ENCODE measurements at places on chromosomes 3 and 15.

DNA sequence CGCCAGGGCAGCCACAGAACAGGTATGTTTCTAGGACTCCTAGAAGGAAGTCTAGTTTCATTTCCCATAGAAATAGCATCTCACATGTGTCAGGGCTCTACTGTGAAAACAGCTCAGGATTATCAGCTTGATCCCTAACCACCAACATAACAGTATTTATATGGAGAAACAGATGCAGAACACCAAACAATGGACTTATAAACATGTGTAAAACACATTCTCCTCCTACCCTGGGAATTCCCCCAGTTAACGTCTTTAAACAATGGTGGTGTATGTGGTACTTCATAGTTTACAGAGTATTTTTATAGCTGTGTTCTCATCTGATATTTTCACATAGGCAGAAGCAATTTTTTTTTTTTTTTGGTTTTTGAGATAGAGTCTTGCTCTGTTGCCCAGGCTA lies 9.7 kb downstream of the TNFSF10 start:
- no peak for DNase-seq

GRCh38 chr15:42046597-42046996 lies 25.8 kb upstream of the PLA2G4E start:
- DNase-seq: no peak

GRCh38 chr3:196471551-196471950 lies 32.0 kb downstream of the RNF168 start:
- DNase-seq: no peak

- DNase-seq: no peak
Measured at GRCh38 chr3:72379500-72380187, 468.6 kb downstream of the SHQ1 start.

GRCh38 chr3:190192739-190193138 lies 72.0 kb upstream of the P3H2 start:
- no peak for DNase-seq

GRCh38 chr3:25441234-25441856 lies 13.3 kb downstream of the RARB start:
- DNase-seq: no peak

DNA sequence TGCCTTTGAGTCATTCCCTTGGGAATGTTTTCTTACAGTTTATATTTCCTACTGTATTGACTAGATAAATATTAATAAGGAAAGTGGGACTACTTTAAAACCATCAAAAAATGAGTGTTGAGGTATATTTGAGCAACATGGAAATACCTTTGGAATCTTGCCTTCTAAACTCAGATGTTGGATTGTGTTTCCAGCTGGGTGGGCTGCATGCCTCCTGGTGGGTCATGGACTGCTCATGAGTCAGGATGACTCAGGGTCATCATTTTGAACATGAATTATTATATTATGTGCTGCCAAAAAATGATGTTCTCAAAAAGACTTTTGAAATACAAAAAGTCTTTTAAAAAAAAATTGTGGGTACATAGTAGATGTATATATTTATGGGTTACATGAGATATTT lies 41.1 kb upstream of the APH1B start:
- DNase-seq: no peak

GRCh38 chr15:31078471-31078870 lies 23.1 kb downstream of the TRPM1 start:
- no peak for DNase-seq

- no peak for DNase-seq
Measured at GRCh38 chr3:72272356-72272755, 487.4 kb upstream of the PROK2 start.

DNA sequence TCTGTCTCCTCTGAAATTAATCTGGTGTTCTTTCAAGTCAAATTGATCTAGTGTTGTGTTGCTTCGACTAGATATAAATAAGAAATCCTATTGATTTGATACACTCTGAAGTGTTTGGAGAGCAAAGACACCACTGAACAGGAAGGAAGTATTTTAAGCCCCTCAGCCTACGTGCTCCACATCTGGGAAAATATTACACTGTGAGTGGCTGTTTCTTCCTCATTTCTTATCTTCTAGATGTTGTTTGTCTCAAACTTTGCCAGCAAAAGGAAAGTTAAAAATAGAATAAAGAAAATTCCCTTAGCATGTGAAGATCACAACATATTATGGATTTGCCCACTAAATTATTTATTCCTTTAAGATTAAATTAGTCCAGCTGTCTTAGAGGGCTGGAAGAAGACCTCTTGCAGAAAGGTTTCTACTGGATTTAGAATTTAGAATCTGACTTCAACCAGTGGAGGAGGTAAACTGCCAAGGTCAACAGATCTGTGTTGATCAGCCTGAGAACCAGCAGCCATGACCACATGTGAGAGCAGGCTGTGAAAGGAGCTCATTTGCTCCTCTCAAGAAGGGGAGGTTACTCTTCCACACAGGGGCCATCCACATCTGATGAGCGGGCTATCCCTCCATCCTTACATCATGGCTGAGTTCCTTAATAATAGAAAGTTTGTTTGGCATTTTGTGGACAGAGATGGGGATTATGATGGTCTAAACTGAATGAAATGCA lies 46.3 kb upstream of the ACKR4 start:
- DNase-seq: no peak

- no peak for DNase-seq
Measured at GRCh38 chr3:71031914-71032521, 551.5 kb downstream of the FOXP1 start.

DNA sequence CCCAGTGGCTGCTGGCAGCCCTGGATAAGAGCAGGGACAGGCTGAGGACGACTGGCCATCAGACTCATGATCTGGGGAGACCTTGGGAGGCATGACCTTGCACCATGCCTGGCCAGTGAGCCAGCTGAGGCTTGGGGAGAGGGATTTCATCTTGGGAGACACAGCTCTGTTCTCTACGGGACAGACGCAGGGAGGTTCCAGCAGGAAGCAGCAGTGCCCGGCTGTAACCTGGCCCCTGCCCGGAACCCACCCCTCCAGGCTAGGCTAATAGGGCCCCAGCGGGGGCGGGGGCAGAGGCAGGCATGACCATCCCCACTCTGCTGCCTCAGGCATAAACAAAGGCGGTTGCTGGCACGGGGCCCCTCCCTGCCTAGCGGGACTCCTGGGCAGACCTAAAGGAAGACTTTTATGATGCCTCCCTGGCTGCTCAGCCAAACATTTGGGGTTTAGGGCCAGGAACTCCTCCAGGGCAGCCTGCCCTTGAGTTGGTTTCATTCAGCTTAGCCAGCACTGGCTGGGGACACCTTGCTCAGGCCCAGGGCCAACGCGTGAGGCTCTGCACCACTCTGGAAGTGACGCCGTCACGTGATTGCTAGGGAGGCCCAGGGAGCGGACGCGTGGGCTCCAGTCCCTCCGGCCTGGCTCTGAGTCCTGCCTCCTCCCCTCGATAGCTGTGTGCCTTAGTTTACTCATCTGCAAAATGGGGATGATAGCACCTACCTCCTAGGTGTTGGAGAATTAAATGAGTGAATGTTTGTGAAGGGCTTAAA lies 27.6 kb downstream of the HDAC11 start:
- no peak for DNase-seq

- no peak for DNase-seq
Measured at GRCh38 chr15:74123658-74124057, 6.7 kb upstream of the ISLR2 start.

Measured in stimulated activated CD4-positive, alpha-beta T cell treated with anti-CD3 and anti-CD28 coated beads, TNF-alpha, amount 100 ng/mL, for 1 hour (primary cell).